ENCODE measurements at places on chromosomes 16 and 17. TPM values are rescaled to one million over a fixed set of nuclear protein-coding genes. Genes with fewer than 3 reads are reported as not detected.

Gene TCAP
- 1.5 TPM for total RNA-seq

DNA sequence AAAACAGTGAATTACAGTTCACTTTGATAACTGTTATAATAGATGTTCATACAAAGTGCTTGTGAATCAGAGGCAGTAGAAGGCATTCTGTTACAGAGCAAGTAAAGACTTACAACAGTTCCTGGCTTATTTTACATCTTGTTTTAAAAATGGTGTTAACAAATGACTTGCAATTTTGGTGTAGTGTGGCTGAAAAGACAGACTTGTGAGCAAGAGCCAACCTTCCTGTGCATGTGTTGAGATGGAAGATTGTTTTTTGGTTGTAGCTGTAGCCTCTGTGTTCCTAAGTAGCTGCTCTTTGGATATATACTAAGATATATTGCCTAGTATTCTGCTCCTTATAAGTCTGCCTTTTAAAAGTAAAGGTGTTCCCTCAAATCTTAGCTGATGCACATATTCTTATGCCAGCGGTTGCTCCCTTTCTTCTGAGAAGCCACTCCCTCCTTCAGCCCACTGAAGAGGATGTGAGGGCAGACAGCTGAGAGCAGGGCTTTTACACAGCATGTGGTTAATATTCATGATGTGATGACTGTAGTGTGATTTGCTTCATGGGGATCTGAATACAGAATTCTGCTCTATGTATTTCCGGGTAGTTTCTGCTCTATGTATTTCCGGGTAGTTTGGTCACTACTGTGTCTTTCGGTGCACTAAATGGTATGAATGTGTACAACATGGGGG is 182.3 kb downstream of the PHKB start:
- H3K36me3 ChIP-seq, result no peaks in the 10 kb centered on the region
- H3K4me1 ChIP-seq, result no peaks in the 10 kb centered on the region
- no peak overlapping the region for H3K27ac ChIP-seq
- H3K27me3 ChIP-seq, result no peaks in the 10 kb centered on the region
- no peak for DNase-seq
- no peak overlapping the region for H3K4me3 ChIP-seq

GRCh38 chr17:49588726-49589576 is 13.3 kb downstream of the NXPH3 start:
- H3K27me3 ChIP-seq, result no peaks in the 10 kb centered on the region
- DNase-seq, result no peak
- H3K4me3 ChIP-seq, result no peak overlapping the region
- no peak overlapping the region for H3K27ac ChIP-seq
- no peaks in the 10 kb centered on the region for H3K4me1 ChIP-seq

GRCh38 chr17:34347063-34347462 is 9.2 kb upstream of the CCL13 start:
- no peaks in the 10 kb centered on the region for H3K36me3 ChIP-seq
- H3K27ac ChIP-seq, result no peak overlapping the region
- no peaks in the 10 kb centered on the region for H3K4me1 ChIP-seq
- H3K27me3 ChIP-seq, result no peaks in the 10 kb centered on the region
- no peak for DNase-seq

GRCh38 chr17:47188271-47188875 is 722 bp downstream of the CDC27 start:
- peak overlapping the region; percentile 89 for H3K27ac ChIP-seq
- H3K4me1 ChIP-seq, result peaks cover 15% of the 10 kb centered on the region
- H3K27me3 ChIP-seq, result no peaks in the 10 kb centered on the region
- no peak for DNase-seq

- peaks cover 54% of the 10 kb centered on the region for H3K4me1 ChIP-seq
- H3K36me3 ChIP-seq, result no peaks in the 10 kb centered on the region
- H3K27ac ChIP-seq, result no peak overlapping the region
- H3K4me3 ChIP-seq, result no peak overlapping the region
- no peak for DNase-seq
- H3K27me3 ChIP-seq, result no peaks in the 10 kb centered on the region
Observed at GRCh38 chr16:19105131-19105530, 8.6 kb upstream of the ITPRIPL2 start.

Gene PRAC1
- total RNA-seq, result not detected

Gene CLDN7
- total RNA-seq, result 286 TPM

DNA sequence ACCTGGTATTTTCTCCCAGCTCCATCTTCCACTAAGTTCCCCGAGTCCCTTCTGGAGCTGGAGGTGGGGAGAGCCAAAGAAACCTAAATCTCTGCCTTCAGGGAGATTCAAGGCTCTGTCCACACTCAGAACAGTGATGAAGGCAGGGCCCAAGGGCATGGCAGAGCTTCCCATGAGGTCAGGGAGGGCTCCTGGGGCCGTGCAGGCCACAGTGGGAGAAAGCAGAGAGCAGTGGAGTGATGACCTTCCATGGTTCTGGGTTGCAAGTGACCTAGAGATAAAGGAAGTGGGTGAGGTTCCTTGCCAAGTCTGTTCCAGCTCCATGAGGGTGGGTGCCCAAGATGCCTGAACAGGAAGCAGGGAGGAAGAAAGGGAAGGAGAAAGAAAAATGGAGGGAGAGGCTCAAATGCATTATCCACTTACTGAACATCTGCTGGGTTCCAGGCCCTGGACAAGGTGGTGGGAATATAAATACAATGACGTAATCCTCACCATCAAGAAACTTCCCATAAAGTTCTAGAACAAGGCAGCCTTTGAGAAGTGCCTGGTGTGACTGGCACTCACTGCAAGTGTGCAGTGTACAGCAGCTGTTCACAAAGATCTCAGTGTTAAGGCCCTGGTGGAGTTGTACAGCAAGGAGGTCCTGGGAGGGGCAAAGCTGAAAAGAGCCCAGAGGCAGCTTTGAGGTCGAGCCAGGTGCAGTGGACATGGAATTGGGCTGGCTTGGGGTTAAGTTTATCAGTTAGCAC is 13.3 kb downstream of the TBKBP1 start:
- H3K4me3 ChIP-seq, result no peak overlapping the region
- H3K4me1 ChIP-seq, result peaks cover 9% of the 10 kb centered on the region
- DNase-seq, result no peak
- H3K27ac ChIP-seq, result no peak overlapping the region

DNA sequence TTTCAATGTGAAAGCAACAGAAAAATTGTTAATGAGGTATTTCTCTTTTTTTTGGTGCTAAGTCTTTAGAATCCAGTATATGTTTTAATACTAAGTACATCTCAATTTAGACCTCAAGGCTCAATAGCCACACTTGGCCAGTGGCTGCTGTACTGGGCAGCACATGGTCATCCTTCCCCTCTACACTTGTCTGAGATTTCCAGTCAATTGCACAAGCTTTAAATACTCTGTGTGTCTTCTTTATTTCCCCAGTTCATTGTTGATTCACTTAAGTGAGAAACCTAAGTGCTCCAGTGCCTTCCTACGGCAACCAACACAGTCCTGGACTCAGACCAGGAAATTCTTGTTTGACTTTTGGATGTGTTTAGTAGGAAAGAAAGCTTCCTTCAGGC is 62.2 kb downstream of the TNRC6C start:
- H3K27me3 ChIP-seq, result no peaks in the 10 kb centered on the region
- no peaks in the 10 kb centered on the region for H3K4me1 ChIP-seq
- H3K36me3 ChIP-seq, result no peaks in the 10 kb centered on the region
- H3K27ac ChIP-seq, result no peak overlapping the region
- no peak for DNase-seq

Gene NLGN2
- total RNA-seq, result 60.5 TPM

GRCh38 chr17:72878975-72879660 is 213.4 kb downstream of the SLC39A11 start:
- H3K4me1 ChIP-seq, result no peaks in the 10 kb centered on the region
- H3K36me3 ChIP-seq, result 0 out of 2 replicates have a peak, but pooled peaks cover 6% of the 10 kb centered on the region
- DNase-seq, result no peak
- no peaks in the 10 kb centered on the region for H3K27me3 ChIP-seq
- H3K4me3 ChIP-seq, result no peak overlapping the region
